Right renal pelvis (tissue), 4 donors: ENCODE measurements at places on chromosomes 6 and 20. TPM values are rescaled to one million over a fixed set of nuclear protein-coding genes. Genes with fewer than 3 reads are reported as not detected.

DNA sequence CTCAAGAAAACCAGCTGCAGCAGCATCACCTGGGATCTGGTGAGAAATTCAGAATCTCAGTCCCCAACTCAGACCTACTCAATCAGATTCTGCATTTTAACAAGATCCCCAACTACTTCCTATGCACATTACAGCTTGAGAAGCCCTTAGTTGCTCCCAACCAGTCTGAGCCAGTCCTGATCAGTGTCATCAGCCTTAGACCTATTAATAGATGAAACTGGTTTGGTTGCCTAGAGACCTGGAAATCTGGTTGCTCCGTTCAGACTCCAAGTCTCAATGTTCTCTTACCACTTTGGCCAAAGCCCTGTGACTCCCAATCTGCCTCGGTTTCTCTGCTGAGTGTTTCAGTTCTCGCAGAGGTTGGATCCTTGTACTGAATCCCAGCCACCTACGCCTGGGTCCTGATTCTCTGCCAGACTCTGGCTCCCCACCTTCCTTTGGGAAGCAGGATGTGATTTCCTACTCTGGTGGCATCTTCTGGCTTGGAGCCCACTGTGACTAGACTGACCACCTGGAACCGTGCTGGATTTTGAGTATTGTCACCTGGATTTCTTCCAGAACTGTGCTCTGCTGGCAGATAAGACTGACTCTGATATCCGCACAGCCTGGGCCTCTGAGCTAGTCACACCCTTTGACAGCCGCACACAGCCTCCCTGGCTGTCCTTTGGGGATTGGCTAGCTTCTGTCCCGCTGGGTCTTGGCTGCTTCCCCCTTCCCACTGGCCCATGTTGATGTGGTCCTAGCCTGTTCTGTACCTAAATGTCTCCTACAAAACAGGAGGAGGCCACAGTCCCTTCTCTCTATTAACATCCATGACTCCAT, 20.3 kb upstream of the ATXN1 start:
- no peak for DNase-seq

DNA sequence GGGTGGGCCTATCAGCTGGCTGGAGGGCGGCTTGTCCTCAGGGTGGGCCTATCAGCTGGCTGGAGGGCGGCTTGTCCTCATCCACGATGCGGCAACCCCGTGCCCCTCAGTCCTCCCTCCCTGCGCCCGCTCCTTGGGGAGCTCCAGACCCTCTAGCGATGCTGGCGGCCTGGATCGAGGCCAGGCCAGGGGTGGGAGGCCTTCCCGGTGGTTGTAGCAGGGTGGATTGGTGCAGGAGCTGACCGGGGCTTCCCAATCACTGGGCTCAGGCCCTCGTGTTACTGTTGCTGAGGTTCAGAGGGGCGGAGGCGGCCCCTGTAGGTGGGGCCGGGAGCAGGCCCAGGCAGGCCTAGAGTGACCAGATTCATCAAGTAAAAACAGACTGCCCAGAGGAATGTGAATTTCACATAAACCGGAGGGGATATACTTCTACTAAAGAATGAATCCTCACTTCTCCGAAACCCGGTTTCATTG, 8.8 kb downstream of the SLC17A9 start:
- no peak for DNase-seq

- no peak for DNase-seq
Measured at GRCh38 chr6:141123049-141123448, 1009.7 kb upstream of the GJE1 start.

DNA sequence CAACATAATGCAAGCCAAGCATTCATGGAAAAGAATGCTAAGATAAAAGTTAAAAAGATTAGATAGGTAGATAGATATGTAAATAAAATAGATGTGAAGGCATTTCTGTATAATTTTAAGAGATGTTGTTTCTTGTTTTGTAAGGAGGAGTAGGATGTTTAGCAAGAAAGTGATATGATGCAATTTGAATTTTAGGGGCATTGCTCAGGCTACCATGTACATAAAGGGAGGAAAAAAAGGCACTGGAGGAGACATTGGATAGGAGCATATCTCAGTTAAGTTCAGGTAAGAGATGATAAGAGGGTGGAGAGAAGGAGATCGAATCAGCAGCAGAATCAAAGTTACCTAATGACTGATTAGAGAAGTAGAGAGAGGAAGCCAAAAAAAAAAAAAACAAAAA, 194.7 kb downstream of the TENT5A start:
- no peak for DNase-seq

DNA sequence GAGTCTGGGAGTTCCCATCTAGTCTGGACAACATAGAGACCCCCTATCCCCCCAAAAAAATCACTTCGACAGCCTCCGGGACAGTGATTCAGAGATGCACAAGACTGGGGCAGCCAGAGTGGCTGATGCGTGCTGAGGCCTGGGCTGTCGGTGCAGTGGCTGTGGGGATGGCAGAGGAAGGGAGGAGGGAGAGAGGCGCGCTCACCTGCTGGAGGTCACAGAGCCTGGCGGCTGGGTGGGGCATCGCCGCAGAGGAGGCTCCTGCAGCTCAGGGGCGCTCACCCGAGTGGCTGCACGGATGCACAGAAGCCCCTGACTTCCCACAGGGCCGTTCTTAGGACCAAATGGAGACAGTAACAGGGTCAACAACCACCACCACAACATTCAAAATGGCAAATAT, 182.8 kb downstream of the SMOC2 start:
- no peak for DNase-seq

GRCh38 chr20:31662372-31662854, 24.7 kb downstream of the COX4I2 start:
- DNase-seq: no peak

DNA sequence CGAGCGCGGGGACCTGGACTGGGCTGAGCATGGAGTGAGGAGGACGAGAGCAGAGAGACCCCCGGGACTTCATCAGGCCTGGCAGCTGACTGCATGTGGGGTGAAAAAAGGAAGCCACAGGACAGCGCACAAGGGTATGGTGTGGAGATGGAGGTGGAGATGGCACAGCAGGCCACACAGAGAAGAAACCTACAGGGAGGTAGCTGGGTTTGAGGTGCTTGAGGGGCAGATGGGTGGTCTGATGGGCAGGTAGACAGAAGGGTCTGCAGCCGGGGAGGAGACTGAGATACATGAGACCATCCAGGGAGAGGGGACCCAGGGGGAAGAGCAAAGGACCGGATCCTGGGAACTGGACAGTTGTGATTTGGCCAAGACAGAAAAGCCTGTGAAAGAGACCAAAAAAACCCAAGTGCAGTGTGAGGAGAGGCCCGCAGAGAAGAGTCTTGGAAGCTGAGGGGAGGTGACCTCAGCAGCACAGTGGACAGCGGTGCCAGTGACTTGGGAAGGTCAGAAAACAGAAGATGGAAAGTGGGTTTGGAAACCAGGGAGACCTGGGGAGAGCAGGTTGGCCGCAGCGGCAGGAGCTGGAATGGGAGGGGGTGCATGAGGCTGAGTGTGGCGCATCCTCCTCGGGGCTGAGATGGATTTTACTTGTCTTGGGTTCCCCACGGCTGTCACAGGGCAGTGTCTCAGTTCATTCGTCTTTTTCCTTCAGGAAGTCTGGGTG, 5.5 kb downstream of the HLA-DPB1 start:
- DNase-seq: no peak

- DNase-seq: no peak
Measured at GRCh38 chr20:48800177-48800576, 27.6 kb downstream of the PREX1 start.

DNA sequence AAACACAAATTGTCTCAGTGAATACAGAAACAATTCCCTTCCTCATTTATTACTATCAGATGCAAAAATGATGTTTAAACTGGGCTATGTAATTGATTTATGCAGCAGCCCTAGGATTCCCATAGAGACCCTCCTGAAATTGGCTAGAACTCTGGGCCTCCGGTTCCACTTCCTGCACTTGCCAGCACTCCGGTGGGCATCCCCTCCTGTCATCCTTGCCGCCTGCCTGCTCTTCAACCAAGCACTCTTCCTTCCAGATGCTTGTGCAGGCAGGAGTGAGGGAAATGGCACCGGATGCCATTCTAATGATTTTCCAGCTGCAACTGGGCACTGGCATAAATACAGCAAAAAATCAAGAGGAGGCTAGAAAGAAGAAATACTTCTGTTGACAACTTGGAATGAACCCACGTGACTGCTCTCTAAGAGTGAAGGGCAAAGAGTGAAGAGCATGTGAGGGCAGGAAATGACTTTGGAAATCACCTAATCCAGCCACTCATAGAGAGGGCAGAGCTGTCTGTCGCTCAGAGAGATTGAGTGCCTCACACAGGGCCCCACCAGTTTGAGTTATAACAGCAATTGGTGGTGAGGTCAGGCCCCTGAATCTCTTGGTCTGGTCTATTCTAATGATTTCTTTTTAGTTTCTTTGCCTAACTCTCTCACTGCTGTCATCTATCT, 3.7 kb upstream of the NEDD9 start:
- no peak for DNase-seq

DNA sequence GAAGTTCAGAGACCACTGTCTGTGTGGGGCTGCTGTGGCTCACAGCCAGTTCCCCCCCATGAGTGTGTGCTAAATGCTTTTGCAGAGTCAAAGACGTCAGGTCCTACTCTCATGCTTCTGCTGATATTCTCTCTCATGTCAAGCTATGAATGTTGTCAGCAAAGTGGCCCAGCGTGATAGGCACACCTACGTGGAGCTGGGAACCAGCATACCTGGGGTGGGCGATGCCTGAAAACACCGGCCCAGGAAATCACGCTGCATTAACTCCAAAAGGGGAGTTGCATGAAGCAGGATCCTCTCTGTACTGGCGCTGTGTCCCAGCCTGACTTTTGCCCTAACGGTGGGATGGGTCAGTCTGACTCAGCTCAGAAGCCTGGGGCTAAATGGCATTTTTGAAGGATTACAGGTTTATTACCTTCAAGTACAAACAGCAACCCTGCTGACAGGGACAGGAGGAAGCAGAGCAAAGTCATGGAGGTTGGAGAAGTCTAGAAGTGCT, 9.0 kb upstream of the MRPS10 start:
- DNase-seq: no peak

DNA sequence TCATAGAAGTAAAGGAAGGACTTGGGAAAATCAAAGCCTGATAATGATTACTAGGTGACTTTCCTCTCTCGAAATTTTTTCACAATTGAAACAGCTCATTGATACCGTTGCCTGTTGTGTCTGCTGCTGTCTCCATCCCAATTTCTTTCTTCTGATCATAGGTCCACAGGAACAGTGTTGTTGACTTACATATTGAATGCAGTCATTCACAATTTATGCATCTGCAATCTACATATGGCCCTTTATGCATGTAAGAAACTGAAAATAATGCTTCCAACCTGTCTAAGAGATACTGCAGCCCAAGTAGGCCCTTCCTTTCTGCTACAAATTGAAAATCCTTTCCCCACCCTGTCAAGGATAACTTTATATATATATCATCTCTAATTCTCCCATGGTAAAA, 381.3 kb downstream of the PKHD1 start:
- no peak for DNase-seq

- no peak for DNase-seq
Measured at GRCh38 chr20:10005885-10006284, 28.9 kb upstream of the ANKEF1 start.

DNA sequence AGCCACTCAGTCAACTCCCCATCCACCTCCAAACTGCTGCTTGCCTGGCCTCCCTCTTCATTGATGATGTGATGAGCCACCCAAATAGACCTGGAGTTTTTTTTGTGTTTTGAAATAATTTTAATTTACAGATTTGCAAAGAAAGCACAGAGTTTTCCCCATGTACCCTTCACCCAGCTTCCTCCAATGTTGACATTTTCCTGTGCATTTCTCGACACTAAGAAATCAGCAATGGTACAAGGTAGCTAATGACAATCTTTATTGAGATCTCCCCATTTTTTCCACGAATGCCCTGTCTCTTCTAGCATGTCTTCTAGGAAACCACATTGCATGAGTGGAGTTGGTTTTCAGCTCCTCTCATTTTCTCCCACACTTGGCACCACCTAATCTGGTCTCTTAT, 30.1 kb downstream of the PPP1R14C start:
- no peak for DNase-seq

Gene SLC29A1
- polyA plus RNA-seq: 35.7 TPM

Gene PARD6B
- polyA plus RNA-seq: 29.7 TPM

Gene DLK2
- polyA plus RNA-seq: 0.87 TPM
